Neural crest cell (in vitro differentiated cells): ENCODE measurements at places on chromosomes 4 and X. TPM values are rescaled to one million over a fixed set of nuclear protein-coding genes. Genes with fewer than 3 reads are reported as not detected.
A peak's percentile ranks its signal among the peaks of the same experiment; 100 is the strongest.

The NDUFC1 gene
- total RNA-seq, result 54.4 and 63.3 TPM in 2 replicates

The SLC4A4 gene
- 3.9 and 4.0 TPM in 2 replicates for total RNA-seq

The DDIT4L gene
- total RNA-seq, result 0.14 and 0.18 TPM in 2 replicates

The SATL1 gene
- 0.18 and 0.21 TPM in 2 replicates for total RNA-seq

The TRIM61 gene
- 0.19 and 0.27 TPM in 2 replicates for total RNA-seq

The HSFX4 gene
- not detected in 2 replicates for total RNA-seq

- H3K27ac ChIP-seq, result no peak overlapping the region
- H3K27me3 ChIP-seq, result no peaks in the 10 kb centered on the region
- H3K4me1 ChIP-seq, result peaks cover 2% of the 10 kb centered on the region
Observed at GRCh38 chr4:169571435-169571834, 40.9 kb downstream of the NEK1 start.

DNA sequence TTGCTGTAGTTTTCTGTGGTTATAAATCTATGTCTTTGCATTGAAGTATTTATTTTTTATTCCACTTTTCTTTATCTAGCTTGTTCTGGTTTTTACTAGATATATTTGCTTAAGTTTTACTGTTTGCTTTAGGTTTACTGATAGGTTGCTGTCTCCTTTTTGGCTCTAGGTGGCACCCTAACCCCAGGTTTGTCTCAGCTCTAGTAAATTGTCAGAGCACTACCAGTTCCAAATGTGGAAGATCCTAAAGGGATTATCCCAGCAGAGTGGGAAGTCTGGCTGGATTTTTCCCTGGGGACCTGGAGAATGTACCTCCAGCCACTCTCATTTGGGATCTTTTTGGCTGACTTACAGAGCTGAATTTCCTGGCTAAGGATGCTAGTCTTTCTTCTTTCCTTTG, 106.1 kb downstream of the PBDC1 start:
- no peaks in the 10 kb centered on the region for H3K4me1 ChIP-seq
- no peaks in the 10 kb centered on the region for H3K27me3 ChIP-seq
- no peaks in the 10 kb centered on the region for H3K36me3 ChIP-seq
- peak; percentile 29 for DNase-seq
- no peak overlapping the region for H3K4me3 ChIP-seq

DNA sequence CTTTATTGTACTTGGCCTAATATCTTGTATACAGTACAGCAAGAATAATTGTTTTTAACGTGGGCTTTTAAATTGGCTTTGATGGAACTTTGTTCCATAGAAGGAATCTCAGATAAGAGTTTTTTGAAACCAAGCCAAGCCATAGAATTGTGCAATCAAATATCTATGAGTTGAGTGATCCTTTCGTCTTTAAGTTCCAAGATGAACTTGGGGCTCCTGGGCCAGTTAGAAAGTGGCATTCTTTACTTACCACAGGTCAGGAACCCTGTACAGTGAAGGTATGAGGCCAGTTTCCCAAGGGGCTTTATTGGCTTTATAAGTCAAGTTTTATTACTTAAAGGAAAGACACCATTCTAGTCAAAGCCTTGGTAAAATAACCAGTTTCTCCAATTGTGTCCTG, 2104.2 kb downstream of the PCDH7 start:
- no peak overlapping the region for H3K4me3 ChIP-seq
- no peak for DNase-seq
- H3K4me1 ChIP-seq, result no peaks in the 10 kb centered on the region
- H3K27me3 ChIP-seq, result no peaks in the 10 kb centered on the region
- peaks cover 9% of the 10 kb centered on the region for H3K36me3 ChIP-seq

- peaks cover 14% of the 10 kb centered on the region for H3K4me1 ChIP-seq
- no peak overlapping the region for H3K4me3 ChIP-seq
- no peak for DNase-seq
- no peaks in the 10 kb centered on the region for H3K36me3 ChIP-seq
- H3K27me3 ChIP-seq, result no peaks in the 10 kb centered on the region
Observed at GRCh38 chr4:73576381-73576780, 43.9 kb downstream of the RASSF6 start.

DNA sequence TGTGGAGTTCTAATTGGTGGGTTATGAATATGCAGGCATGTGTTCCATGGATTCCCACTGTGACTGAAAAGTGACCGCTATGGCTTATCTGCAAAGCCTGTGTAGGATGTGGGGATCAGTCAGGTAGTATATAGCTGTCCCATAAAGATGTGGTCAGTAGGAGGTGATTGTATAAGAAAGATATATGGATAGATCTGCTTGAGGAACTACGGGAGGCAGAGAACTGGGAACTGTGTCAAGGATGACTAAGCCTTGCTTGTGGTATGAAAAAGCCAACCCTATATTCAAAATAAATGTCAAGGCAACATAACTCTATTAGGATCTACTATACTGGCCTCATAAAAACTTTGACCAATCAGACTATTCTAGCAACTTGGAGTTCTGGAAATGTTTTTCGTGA, 185.2 kb downstream of the KLHL4 start:
- H3K4me1 ChIP-seq, result no peaks in the 10 kb centered on the region
- no peak for DNase-seq
- no peak overlapping the region for H3K4me3 ChIP-seq
- no peaks in the 10 kb centered on the region for H3K27me3 ChIP-seq
- H3K27ac ChIP-seq, result no peak overlapping the region
- no peaks in the 10 kb centered on the region for H3K36me3 ChIP-seq

- no peak overlapping the region for H3K27ac ChIP-seq
- H3K27me3 ChIP-seq, result no peaks in the 10 kb centered on the region
- H3K36me3 ChIP-seq, result no peaks in the 10 kb centered on the region
- peaks cover 4% of the 10 kb centered on the region for H3K4me1 ChIP-seq
Observed at GRCh38 chr4:17033768-17034181, 135.3 kb upstream of the LDB2 start.

GRCh38 chrX:68931345-68931744, 102.5 kb downstream of the EFNB1 start:
- peaks cover 2% of the 10 kb centered on the region for H3K27me3 ChIP-seq
- no peak overlapping the region for H3K4me3 ChIP-seq
- H3K4me1 ChIP-seq, result peaks cover 29% of the 10 kb centered on the region

DNA sequence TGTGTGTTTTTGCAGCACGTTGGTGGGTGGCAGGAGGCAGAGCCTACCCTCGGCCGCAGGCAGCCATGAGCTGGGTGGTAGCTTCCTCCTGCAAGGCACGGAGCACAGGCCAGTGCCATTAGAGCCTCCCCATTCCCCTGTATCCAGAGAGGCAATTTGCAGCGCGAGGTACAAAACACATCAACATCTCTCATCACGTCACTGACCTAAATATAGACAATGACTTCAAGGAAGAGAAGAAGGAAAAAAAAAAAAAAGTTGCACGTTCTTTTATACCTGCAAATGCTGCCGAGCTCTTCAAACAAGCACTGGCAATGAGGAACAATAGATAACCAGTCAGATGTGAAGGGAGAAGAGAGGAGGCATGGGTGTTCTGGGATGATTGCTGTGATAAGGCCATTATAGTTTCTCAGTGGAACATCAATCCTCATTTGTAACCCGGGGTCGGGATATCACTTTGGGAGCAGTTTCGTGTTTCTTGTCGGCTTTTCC, 159.9 kb downstream of the MGST2 start:
- no peak for DNase-seq
- H3K4me1 ChIP-seq, result peaks cover 72% of the 10 kb centered on the region
- peak overlapping the region; percentile 52 for H3K4me3 ChIP-seq
- H3K36me3 ChIP-seq, result peaks cover 9% of the 10 kb centered on the region

- no peaks in the 10 kb centered on the region for H3K4me1 ChIP-seq
- H3K4me3 ChIP-seq, result no peak overlapping the region
- no peak for DNase-seq
- peaks cover 3% of the 10 kb centered on the region for H3K36me3 ChIP-seq
- no peak overlapping the region for H3K27ac ChIP-seq
Observed at GRCh38 chrX:74272230-74272629, 31.8 kb upstream of the ZCCHC13 start.

- H3K36me3 ChIP-seq, result no peaks in the 10 kb centered on the region
- peak overlapping the region; percentile 86 for H3K4me3 ChIP-seq
- DNase-seq, result peak; percentile 18
- peaks cover 15% of the 10 kb centered on the region for H3K4me1 ChIP-seq
- no peak overlapping the region for H3K27ac ChIP-seq
- peaks cover 34% of the 10 kb centered on the region for H3K27me3 ChIP-seq
Observed at GRCh38 chrX:18353931-18354368, 538 bp downstream of the SCML2 start.

DNA sequence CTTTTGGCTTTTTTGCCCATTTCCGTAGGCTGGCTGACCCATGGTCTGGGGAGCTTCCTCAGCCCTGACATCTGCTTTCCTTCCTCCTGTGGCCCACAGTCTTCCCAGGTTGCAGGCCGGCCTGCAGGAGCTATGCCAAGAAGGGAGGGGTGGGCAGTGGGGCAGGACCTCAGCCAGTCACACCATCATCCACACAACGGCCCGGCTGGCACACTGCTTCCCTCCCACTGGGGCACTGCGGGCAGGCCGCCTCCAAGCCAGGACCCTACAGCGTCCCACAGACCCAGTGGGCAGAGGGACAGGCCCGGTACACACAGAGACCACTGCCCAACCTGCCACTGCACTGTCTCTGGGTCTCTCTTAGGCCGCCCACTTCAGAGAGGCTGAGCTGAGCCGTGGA, 38.0 kb downstream of the CTBP1 start:
- H3K4me3 ChIP-seq, result no peak overlapping the region
- no peak overlapping the region for H3K27ac ChIP-seq
- H3K4me1 ChIP-seq, result no peaks in the 10 kb centered on the region
- H3K36me3 ChIP-seq, result no peaks in the 10 kb centered on the region

DNA sequence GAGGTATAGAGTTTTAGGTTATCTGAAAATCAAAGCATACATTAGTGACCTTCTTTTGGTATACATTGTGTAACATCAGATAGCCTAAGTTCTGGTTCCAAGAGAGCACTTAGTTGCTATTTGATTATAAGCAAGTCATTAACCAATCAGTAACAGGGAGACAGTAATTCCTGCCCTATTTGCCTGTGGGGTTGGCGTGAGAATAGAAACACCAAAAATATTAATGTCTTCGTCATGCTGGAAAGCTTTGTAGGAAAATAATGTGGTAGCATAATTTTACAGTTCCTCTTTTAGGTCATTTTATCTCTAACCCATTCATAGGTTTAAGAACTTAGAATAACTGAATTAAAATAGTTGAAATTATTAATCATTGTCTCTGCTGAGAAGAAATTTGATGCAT, 37.8 kb downstream of the NPNT start:
- no peak overlapping the region for H3K27ac ChIP-seq
- H3K4me1 ChIP-seq, result no peaks in the 10 kb centered on the region
- H3K36me3 ChIP-seq, result no peaks in the 10 kb centered on the region
- no peak overlapping the region for H3K4me3 ChIP-seq
- no peak for DNase-seq

GRCh38 chrX:137151403-137151802, 117.6 kb upstream of the GPR101 start:
- peaks cover 3% of the 10 kb centered on the region for H3K36me3 ChIP-seq
- no peaks in the 10 kb centered on the region for H3K4me1 ChIP-seq
- H3K27me3 ChIP-seq, result peaks cover 14% of the 10 kb centered on the region
- DNase-seq, result no peak
- H3K4me3 ChIP-seq, result no peak overlapping the region

GRCh38 chr4:173370130-173370476, 651 bp upstream of the SAP30 start:
- H3K27ac ChIP-seq, result peak overlapping the region; percentile 97
- H3K27me3 ChIP-seq, result no peaks in the 10 kb centered on the region
- H3K36me3 ChIP-seq, result no peaks in the 10 kb centered on the region
- peak overlapping the region; percentile 100 for H3K4me3 ChIP-seq
- no peak for DNase-seq

DNA sequence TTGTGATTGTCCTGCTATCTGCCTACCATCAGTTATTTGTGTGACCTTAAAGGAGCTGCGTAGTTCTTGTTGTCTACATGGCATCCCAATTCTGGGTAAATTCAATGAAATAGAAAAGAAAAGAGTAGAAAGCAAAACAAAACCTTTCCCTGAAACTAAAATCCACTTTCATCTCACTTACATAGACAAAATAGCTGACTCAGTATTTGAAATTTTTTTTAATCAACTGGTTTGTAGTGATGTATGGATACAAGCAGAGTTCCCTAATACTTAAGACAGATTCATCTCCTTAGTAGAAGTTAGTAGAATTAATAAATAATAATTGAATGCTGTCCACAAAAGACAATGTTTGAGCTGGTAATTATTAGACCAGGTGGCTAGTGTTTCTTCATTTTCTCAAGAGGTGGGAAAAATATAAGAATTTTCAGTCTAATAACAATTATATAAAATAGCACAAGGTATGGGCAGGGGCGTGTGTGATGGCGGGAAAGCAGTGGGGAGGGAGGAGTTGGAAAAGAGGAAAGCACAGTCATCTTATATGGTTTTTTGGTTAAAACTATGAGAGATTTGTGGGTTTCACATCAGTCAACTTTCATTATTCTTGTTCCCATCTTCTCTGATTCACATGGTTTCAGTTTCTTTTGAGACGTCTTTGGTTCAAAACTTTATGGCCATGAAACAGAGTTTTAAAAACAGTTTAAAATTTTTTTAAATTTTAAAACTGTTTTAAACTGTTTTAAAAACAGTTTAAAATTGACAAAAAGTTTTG, 275.2 kb downstream of the SPRY1 start:
- H3K27me3 ChIP-seq, result no peaks in the 10 kb centered on the region
- H3K36me3 ChIP-seq, result peaks cover 4% of the 10 kb centered on the region
- no peak overlapping the region for H3K4me3 ChIP-seq
- no peak overlapping the region for H3K27ac ChIP-seq
